ACHN (cell line): ENCODE measurements at places on chromosomes 1 and 21.

DNA sequence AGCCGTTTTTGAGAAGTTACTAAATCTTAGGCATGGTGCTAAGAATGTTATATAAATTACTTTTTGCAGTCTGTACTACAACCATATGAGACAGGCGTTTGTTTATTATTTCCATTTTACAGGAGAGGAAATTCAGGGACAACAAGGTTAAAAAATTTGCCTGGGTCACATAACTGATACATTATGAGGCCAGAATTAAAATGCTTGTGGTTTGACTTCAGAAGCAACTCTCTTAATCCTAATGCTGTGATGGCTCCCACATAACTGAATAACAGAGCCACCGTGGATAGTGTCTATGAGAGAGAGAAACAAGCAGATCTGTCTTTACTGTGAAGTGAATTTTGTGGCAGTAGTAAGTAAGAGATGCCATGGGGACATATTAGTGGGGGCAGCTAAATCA is 184.9 kb downstream of the NCAM2 start:
- no peak for DNase-seq

DNA sequence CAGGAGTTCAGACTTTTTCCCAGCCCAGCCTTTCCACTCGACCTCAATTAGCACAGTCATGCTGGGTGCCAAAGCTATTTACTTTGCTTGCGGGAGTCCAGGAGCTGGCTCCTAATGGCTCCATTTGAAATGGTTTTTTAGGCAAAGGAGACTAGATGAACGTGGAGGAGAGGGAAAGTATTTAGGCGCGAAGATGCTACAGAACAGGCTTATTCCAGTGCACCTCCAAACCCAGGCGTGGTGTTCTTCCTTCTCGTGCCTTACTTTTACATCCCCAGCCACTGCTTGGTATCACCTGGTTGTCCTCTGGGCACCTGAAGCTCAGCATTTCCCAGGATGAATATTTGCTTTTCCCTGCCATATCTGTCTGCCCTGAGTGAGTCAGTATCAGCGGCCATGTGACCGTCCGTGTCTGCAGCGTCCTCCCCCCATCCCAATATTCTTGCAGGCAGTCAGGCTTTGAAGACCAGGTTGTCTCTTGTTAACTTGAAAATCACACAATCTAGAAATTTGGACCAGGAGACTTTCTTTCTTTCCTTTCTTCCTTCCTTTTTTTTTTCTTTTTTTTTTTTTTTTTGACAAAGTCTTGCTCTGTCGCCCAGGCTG is 198.5 kb downstream of the DYRK1A start:
- DNase-seq = no peak

GRCh38 chr1:39908534-39908933 is 6.8 kb upstream of the MYCL start:
- no peak for DNase-seq

DNA sequence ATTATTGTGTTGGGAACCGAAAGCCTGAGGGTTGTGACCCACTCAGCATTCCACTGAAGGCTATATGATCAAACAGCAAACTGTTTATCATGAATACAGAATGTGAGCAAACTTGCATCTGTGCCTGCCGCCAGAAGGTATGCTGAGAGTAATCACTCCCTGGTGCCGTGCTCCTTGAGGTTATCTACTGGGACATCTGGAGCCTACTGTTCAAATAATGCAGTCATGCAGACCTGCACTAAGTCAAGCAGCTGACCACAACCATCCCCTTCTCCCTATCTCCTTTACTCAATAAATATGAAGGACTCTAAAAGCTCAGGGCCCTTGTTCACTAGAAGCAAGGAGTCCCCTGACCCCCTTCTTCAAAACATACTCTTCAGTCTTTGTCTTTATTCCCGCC is 13.5 kb downstream of the GSTM5 start:
- no peak for DNase-seq

DNA sequence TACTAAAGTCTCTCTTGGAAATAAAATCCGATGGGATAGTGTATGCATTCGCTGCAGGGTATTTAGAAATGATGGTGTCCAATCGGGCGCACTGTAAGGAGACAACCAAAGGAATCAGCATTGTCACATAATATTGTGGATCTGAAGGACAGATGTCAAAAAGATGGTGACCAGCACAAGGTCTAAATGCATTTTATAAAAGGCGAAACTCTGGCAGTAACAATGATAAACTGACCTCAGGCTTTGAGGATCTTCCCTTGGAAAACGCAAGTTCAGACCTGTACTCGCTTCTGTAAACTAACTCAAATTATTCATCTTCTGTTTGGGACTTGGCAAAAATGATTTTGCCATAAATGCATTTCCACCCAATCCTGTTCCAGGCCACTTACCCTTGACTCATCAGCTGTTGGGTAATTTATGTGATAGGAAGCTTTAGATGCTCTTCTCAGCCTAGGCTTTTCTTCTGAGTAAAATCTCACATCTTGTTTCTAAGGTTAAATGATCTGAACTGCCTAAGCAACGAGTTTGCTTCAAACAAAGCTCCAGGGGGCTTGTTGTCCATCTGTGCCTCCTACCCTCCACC is 33.8 kb downstream of the STPG1 start:
- DNase-seq = no peak

DNA sequence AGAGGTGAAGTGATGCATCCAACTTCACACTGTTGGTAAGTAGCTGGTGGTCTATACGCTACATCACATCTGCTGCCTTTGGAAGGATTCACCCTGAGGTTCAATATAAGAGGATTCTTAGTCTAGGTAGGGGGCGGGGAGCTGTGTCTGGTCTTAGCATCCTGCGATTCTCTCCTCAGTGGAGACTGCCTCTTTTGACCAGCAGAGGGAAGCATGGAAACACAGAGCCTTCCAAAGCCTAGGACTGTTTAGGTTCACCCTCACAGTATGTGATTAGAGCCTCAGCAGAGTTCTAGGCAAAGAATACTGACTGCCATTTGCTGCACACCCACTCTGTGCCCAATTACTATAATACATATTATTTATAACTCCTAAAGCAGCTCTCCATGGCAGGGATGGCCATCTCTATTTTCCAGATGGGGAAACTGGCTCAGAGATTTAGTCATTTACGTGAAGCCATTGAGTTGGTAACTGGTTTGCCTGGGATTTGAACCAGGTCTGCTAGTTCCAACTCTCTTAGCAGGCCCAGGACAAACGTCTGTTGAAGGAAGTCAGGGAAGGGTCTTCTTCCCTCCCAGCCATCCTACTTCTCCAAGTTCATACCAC is 28.9 kb upstream of the EFCAB14 start:
- peak; percentile 53 for DNase-seq
